A673 (cell line): ENCODE measurements at places on chromosomes 5 and 9.

DNA sequence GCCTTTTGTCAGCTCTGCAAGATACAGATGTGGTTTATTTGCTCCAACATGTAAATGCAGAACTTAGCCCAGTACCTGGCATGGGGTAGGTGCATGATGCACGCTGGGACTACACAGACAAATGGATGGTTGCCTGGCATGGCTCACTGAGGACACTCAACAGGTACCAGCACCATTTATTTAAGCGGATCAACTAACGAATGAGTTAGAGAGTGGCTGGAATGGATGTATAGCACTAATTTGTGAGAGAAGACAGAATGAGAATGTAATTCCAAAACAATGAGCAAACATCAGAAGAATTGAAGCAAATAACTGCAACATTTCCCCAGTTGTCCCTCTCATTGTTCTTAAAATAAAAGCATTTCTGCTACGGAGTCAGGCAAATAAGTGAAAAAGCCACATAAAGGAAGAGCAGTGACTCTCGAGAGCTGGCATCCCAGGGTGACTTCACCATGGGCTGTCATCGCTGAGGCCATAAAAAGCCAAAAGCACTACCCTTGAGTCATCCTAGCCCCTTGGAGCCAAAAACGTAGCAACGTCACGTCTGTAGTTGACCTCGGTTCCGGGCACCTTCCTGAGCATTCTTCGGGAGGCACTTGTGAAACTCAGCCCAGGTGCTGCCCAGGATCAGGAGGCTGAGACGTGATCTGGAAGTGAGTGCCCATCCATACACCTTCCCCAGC, 290.3 kb downstream of the NSG2 start:
- DNase-seq: no peak

DNA sequence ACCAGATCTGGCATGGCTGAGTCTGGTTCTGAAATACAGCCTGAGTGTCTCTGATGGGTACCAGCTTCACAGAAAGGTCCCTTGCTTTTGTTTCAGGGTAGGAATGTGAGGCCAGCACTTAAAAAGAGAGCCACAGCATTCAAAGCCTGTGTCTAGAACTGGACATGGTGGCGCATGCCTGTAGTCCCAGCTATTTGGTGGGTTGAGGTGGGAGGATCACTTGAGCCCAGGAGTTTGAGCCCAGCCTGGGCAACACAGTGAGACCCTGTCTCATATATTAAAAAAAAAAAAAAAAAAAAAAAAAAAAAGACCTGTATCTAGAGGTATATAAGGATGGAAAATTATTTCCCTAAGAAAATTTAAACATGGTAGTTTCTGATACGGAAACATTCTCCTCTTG, 202.3 kb downstream of the GAPVD1 start:
- DNase-seq: no peak

DNA sequence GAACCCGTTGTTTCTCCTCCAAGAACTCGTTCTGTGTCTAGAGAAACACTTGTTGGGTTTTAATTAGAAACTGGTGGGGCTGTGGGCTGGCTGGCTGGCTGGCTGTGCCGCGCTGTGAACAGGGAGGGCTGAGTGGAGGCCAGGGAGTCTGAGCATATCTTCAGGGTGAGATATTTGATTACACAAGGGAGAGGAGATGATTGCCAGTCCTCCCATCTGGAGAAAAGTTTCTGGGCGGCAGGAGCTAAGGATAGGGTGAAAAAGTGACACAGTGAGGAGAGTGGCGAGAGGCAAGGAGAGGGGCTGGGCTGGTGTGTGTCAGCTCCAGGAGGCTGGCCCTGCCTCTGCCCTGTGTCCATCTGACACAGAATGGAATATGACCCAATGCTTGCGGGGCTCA, 63.0 kb downstream of the GDNF start:
- DNase-seq: no peak

- DNase-seq: no peak
Measured at GRCh38 chr9:68780380-68780712, 75.3 kb downstream of the PIP5K1B start.

DNA sequence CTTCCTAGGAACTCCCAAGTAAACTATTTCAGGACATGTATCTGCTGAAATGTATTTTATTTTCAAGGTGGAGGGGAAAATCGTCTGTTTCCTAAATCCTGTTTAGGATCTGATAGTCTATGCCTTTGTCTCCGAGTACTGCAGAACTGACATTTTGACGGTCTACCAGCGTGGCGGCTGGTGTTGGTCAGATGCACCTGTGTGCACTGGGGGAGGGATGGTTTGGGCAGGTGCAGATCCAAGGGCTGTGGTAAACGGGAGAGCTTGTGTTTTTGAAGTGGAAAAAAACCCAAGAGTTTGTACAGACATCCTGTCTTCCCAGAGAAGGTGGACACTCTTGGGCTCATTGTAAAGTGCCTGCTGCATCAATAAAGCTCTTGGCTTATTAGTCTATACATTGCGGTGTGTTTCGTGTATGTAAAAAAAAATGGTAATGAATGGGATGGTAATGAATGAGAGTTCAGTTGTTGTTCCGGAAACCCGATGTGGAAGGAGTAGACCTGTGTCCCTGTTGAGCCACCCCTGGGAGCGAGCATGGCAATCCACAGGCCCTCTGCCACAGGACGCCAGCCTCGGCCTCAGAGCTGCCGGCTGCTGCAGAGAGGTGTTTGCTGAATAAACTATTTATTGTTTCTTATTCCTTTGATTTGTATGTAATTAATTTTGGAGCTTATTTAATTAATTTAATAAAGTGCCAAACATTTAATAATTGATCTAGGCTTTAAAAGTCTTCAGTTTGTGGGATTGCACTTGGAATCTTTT, 15.3 kb downstream of the ARPC5L start:
- no peak for DNase-seq

GRCh38 chr5:96001262-96001661, 39.6 kb upstream of the ELL2 start:
- no peak for DNase-seq

DNA sequence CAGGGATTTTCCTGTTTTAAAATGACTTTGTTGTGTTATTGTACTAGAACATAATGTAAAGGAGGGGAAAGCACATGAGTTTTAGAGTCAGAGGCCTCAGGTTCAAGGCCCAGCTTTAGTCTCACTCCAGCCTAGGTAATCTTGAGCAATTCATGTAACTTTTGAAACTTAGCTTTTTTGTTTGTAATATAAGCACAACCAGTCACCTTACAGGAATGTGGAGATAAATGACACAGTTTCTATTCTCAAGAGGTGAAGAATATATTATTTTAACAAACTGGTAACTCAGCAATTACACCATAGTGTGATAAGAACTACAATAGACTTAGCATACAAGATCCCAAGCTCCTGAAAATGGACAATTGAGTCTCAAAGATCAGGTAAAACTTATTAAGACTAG, 51.2 kb downstream of the ADAMTS19 start:
- DNase-seq: no peak

DNA sequence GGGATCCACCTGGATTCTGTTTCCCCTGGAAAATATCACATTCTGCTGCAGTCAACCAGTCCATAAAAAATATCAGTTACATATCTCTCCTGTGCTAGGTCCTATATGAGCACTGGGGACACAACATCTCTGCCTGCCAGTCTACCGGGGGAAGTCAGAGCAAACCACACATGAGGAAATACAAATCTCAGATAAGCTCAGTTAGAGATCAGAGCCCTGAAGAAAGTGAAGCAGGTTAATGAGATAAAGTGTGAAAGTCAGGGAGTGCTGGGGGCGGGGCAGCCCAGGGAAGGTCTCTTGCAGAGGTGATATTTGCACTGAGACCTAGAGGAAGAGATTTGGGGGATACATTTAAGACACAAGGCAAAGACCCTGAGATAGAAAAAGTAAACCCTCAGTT, 67.8 kb upstream of the SLC1A1 start:
- no peak for DNase-seq

GRCh38 chr5:126508251-126508961, 85.2 kb downstream of the GRAMD2B start:
- peak; percentile 11 for DNase-seq

DNA sequence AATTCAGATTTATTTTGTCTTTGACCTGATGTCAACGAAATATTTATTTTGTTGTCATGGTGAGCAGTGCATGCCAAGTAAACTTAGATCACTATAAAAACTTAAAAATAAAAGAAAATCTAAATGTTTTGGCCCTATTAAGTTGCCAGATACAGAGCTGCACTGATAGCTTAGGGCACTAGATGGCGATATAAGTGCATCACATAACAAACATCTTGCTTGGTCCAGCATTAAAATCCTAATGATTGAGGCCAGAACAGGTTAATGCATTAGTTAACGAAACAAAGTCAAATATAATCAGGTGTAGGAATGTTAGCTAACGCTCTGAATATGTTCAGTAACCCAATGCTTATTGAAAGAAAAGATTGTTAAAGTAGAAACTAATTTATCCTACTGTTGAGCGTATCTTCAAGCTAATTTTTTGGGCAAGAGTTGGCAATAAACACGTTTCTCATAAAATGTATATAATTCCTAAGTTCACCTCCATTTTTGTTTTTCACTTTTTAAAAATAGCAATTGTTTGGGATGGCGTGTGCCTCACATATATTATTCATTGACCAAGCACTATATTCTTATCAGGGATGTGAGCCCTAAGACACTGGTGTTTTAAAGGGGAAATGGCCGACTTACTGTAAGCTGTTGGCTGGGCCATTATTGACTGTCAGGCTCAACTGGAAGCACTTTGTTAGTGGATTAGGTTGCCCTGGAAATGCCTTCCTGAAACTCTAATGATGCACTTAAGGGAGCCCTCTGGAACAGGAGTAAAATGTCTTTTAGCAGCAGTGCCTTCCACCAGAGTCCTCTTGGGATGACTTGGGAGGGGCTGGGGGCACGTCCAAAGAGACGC, 33.3 kb downstream of the KCTD16 start:
- peak; percentile 70 for DNase-seq

DNA sequence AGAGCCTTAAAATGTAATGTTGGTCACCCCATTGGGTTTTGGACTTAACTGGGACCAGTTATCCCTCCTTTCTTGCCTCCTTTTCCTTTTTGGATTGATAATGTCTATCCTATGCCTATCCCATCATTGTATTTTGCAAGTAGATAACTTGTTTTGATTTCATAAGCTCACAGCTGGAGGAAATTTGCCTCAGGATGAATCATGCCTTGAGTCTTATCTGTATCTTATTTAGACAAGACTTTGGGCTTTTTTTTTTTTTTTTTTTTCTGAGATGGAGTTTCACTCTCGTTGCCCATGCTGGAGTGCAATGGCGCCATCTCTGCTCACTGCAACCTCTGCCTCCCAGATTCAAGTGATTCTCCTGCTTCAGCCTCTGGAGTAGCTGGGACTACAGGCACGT, 443.3 kb downstream of the DNAH5 start:
- no peak for DNase-seq

DNA sequence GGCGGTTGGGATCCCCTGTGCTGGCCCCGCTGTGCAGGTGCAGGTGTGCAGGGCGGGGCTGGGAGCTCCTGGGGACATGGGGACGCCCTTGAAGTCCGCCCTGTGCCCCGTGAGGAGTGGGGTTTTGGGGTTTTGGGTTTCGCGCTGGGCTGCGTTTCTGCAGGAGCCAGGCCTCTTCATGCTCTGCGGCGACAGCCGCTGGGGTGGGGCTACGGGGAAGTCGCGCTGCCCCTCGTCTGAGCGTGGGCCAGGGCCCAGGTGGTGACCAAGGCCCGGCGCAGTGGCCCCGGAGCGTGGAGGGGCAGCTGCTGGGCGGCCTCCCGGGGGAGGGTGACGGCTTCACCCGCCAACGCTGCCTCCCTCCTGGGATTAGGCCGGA, 47.8 kb upstream of the IRX4 start:
- DNase-seq: no peak

- DNase-seq: no peak
Measured at GRCh38 chr5:143153332-143154119, 250.0 kb downstream of the NR3C1 start.

- DNase-seq: no peak
Measured at GRCh38 chr9:130530938-130531337, 48.4 kb upstream of the FUBP3 start.

- DNase-seq: no peak
Measured at GRCh38 chr9:20561531-20561930, 60.8 kb downstream of the MLLT3 start.

GRCh38 chr9:117783828-117784227, 79.6 kb downstream of the TLR4 start:
- DNase-seq: no peak

GRCh38 chr5:52665559-52665958, 122.2 kb upstream of the ITGA1 start:
- peak; percentile 30 for DNase-seq

GRCh38 chr9:112384690-112385089, 4.8 kb downstream of the HSDL2 start:
- no peak for DNase-seq

DNA sequence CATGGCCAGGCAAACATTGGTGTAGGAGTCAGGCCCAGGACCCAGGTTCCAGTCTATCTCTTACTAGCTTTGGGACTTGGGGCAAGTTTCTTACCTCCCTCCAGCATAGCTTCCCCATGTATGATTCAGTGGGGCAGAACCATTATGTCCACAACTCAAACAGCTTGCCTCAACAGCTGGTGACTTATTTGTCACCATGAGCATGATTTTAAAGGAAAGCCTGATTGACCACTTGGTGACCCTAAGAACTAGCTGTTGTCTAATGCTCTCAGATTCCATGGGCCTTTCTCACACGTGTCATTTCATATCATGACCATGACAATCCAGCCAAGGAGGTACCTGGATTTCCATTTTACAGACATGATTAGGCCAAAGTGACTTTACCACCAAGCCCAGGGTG, 126.4 kb downstream of the TTLL11 start:
- DNase-seq: no peak

DNA sequence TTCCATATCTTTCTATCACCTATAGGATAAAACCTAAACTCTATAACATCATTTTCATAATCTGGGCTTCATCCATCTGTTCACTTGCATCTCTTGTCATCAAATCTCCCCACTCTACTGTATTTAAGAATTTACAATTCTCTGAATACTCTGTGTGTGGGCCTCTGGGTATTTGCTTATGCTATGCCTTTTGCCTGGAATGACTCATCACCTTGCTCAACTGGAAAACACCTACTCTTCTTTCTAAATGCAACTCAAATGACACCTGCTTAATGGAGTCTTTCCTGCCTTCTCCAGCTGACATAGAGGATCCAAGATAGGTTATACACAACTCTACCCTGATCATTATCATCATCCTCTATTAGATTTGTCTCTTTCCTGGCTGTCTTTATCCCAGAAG, 421.7 kb downstream of the SPATA31D1 start:
- no peak for DNase-seq

GRCh38 chr5:56012281-56012963, 17.7 kb upstream of the IL6ST start:
- no peak for DNase-seq

DNA sequence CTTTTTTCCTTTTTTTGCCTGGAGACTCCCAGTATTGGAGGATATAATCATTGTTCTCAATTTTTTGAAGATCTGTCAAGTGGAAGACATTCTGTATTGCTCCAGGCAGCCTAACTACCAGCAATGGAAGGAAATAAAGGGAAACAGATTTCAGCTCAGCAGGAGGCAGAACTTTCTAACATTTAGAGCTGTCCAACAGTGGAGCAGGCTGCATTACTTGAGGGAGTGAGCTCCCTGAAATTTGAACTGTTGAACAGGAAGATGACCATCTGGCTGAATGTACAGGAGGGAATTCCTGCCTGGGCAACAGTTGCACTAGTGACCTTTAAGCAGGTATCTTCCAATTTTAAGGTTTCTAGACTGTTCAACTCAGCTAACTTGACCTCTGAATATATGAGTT, 1.1 kb upstream of the GAPVD1 start:
- DNase-seq: no peak

- peak; percentile 89 for DNase-seq
Measured at GRCh38 chr5:170393958-170394357, 4.8 kb upstream of the KCNMB1 start.
